SK-N-MC (cell line): ENCODE measurements at places on chromosomes 6 and 20.

- no peak for DNase-seq
Observed at GRCh38 chr6:108476847-108477430, 83.8 kb upstream of the FOXO3 start.

GRCh38 chr6:35489066-35489465 lies 7.8 kb downstream of the TEAD3 start:
- DNase-seq: no peak

GRCh38 chr6:68233623-68234022 lies 401.5 kb upstream of the ADGRB3 start:
- no peak for DNase-seq

DNA sequence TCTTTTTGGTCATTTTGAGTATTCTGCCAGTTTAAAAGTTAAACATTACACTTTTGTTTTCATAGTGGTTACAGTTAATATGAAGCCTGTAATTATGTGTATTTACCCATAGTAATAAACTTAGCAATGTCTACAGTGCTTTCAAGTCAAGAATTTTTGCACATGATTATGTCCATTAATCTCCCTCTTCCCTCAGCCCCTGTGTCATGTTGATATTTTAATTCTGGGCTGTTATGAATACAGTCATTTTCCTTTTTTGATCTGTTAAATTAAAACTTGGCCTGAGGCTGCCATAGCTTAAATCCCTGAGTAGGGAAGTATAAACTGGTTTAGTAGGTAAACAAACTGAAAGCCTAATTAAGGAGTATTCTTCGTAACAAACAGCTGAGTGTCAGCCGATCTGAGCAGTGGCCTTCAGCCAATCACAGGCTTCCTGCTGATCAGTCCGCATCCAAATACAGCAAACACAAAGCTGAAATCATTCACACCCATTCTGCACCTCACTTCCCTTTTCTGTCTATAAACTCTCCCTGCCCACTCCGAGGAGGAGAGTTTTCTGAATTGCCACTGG lies 9.5 kb upstream of the SFT2D1 start:
- no peak for DNase-seq

DNA sequence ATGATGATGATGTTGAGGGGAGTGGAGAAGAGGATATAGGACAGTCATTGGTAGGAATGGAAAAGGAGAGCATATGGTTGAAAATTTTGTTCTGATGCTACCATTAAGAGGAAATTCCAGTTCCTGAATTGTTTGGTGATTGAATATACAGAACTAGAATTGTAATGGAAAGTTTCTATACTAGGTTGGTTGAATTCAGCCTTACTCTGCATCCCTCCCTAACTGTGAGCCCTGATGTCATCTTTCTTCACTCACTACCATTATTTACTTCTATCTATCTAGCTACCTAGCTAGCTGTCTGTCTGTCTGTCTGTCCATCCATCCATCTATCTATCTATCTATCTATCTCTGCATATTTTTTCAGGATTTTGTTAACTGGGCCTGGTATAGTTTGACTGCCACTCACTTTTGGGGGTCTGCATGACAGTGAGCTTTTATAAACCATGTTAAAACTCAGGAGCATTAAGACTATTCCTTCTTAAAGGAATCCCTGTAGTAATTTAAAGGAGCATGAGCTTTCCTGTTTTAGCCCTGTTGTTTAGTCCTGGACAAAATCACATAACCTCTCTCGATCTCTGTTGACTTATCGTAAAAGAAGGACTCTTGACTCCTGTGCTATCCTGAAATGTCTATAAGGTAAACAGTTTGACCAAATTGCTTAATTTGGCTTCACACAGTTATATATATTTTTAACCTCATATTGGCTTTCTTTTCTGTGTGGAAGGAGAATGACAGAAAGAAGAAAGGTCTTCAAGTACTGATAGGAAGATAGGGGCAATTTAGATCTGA lies 71.4 kb downstream of the AKAP7 start:
- no peak for DNase-seq
